ENCODE measurements at places on chromosomes 11 and 22.

GRCh38 chr11:108790501-108791299 is 125.8 kb downstream of the DDX10 start:
- DNase-seq, result no peak

- DNase-seq, result no peak
Measured at GRCh38 chr22:49768951-49769690, 58.6 kb downstream of the BRD1 start.

GRCh38 chr11:128757235-128757711 is 63.4 kb downstream of the FLI1 start:
- peak; percentile 69 for DNase-seq

DNA sequence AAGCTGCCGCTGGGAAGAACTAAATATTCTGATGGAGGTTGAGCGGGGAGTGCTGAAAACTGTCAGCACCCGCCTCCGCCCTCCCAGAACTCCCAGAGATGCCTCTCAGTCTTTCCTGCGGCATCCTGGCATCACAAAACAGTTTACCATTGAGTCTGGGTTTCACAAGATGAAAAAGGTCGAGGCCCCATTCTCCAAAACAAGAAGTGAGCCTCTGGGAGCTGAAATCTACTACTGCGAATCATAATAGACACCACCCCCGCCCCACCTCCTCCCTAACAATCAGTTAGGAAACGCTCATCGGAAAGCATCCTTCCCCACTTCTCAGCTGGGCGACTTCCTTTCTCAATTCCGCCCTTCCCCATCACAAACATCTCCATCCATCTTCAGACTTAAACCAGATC is 1.0 kb downstream of the SUN2 start:
- DNase-seq, result peak; percentile 35

GRCh38 chr11:67572747-67573419 is 10.7 kb upstream of the GSTP1 start:
- DNase-seq, result no peak

- no peak for DNase-seq
Measured at GRCh38 chr11:113351068-113351450, 36.5 kb upstream of the ANKK1 start.

DNA sequence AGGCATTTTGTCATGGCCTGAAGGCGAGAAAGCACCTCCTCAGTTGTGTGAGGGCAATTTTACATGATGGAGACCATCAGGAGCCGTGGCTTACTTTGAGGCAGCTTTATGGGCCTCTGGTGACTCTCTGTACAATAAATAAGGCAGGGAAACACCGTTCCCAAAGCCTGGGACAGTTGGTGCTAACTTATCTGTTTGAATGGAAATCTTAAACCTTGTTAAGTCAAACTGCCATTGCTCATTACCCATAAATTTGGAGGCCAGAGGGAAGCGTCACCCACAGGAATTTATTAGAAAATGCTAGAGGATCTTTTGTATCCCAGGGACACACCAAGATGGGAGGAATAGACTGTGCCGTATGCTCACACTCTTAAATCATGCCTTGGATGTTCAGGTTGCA is 1156.9 kb downstream of the BRD1 start:
- no peak for DNase-seq

DNA sequence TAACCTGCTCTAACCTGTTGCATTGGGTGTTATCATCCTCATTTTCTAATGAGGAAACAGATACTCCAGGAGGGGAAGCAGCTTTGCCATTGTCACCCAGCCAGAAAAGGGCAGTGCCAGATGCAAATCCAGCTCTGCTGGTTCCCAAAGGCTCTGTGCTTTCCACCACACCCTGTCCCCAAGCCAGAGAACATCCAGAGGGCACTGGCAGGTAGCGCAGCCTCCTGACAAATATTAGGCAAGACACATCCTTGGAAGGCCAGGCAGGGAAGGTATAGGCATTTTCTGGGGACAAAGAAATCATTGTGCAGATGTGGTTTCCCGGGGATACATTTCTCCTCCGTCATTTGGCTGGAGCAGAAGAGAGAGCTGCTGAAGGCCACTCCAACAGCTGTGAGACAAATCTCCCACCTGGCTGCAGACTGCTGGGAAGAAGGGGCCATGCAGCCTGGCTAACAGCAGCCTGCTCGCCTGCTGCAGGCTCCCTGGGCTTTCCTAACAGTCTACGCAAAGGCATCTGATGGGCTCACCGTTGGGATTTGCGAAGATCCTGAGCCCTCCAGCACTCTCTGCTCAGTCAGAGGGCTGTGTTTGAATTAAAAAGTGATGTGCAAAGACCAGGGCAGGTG is 93.9 kb upstream of the PITPNB start:
- DNase-seq, result no peak
